ENCODE measurements at places on chromosomes 3 and 15.

DNA sequence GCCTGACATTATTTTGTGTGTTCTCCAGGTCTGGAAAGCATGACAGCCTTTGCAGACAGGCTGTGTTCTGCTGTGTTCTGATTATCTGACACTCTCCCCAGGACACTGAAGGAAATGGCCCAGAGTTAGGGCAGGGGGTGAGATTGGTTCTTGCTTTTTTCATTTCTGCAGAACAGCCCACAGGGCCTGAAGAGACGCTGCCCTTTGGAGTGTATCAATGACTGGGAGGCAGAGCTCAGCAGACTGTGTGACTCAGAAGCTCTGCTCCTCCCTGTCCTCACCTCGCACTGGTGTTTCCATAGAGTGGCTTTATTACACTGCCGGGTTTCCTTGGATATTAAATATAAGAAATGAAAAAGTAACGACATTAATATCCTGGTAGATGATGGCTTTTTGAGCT is 523.6 kb downstream of the NTRK3 start:
- DNase-seq: no peak

GRCh38 chr15:101053261-101053660 is 134.1 kb downstream of the LRRK1 start:
- no peak for DNase-seq

DNA sequence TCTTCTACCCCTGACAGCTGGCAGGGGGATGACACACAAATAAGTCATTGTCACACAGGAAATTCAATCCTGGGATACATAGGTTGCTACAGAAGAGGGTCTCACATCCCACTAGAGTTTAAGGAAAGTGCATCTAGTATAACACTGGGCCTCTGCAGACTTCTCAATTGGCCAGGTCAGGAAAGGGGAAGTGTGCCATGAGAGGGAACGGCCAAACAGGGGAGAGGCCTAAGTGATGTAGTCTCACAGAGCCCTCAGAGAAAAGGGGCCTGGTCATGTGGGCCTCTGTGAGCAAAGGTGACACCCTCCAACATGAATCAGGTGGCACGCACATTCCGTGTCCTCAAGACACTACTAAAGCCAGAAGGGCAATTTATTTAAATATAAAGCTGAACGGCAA is 11.2 kb downstream of the ZXDC start:
- no peak for DNase-seq

DNA sequence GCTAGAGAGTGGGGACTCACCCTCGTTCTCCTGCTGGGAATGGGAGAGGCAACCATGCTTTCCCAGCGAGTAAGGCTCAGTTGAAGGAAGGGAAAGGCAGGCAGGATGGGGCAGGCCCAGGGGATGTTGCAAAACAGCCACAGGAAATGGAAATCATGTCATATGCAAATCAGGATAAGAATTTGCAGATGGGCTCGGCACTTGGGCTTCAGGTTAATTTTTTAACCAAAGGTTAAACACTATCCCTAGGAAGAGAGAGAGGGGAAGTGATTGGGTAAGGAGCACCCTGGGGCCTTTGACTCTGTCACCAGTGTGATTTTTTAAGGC is 14.6 kb upstream of the PLA2G4E start:
- no peak for DNase-seq

DNA sequence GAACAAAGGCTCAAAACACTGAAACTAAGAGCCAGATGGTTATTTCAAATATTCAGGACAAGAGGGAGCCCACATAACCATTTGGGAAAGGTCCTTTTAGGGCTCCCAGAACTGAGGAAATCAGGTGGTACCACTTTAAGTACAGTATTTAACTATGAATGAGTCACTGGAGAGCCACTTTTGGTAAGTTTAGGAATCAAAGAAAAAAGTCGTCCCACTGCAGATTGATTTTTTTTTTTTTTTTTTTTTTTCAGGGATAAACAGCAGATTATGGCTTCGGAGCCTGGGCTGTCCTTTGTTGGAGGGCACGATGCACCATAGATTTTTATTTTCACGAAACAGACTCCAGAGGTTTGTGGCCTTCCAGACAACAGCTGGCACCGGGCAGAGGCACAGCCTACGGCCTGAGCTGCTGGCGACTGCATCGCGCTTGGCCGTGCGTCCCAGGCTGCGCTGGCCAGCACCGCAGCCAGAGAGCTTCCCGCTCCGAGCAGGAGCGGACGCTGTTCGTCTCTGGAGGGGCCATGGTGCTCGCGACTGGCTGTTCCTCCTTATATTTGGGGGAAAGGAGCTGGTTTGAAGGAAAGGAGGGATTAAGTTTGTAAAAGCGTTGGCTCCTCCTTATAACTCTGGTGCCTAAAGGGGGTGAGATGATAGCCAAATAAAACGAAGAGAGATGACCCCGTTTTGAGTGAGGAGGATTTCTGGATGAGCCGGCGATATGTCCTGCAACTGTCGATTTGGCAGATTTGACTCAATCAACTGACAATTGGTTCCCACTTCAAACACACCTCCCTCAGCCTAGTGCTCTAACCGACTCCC is 152.9 kb upstream of the GOLIM4 start:
- DNase-seq: no peak

DNA sequence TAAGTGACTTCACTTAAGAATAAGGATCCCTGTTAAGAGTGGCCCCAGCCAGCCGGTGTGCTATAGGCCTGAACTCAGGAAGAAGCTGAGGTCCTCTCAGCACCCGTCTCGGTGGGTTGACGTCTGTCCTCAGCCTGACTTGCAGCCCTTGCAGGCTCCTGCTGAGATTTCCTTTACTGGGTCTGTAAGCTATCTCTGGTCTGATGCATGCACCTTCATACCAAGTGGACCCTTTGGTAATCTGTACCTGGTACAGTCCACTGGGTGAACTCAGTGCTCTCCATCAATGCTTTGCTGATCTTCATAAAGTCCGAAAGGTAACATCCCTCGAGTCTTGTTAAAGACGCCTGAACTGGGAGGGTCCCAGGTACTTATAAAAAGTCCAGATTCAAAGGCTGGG is 212.0 kb upstream of the PPP2R3A start:
- no peak for DNase-seq

DNA sequence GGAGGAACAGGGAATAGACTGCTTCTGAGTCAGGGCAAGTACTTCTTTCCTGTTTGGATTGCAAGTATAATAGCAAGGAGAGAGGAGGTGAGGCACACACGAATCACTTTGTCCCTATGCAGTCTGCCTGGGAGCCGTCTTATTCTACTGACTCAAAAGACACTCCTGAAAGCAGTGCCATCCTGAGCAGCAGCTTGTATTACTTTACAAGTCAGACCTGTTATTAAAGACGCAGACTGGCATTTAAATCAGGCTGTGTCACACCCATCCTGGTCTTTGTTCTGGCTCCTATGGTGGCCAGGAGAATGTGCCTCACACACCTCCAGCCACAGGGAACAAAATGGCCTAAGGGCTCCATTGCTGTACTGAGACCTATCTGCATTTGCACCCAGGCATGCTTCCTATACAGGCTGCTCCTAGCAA is 17.9 kb upstream of the SQOR start:
- no peak for DNase-seq

DNA sequence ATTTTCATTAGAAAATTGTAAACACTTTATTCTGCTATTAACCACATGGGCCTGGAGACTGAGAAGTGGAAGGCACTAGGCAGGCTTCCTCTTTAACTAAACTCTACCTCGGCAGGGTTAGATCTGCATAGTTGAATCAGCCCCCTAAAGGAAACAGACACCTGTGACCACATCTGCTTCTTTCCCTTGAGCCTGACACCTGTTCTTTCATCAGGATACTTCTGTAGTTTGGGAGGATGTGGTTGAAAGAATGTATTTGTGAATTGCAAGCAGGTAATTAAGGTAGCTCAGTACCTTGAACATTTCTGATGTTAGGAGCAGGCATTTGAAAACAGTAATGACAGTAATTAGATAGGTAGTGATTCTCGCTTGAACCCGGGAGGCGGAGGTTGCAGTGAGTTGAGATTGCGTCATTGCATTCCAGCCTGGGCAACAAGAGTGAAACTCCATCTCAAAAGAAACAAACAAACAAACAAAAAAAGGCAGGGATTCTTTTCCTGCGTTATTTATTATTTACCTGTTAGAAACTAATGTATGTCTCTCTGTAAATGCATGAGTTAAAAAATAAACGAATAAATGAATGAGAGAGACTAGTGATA is 468.5 kb downstream of the NLGN1 start:
- DNase-seq: no peak

GRCh38 chr3:44048196-44048924 is 193.3 kb upstream of the TOPAZ1 start:
- no peak for DNase-seq

- DNase-seq: no peak
Observed at GRCh38 chr3:46873521-46873920, 4.0 kb upstream of the PTH1R start.

- no peak for DNase-seq
Observed at GRCh38 chr3:40850861-40851260, 326.1 kb downstream of the ZNF621 start.

GRCh38 chr3:187852842-187853730 is 107.8 kb upstream of the BCL6 start:
- DNase-seq: no peak

DNA sequence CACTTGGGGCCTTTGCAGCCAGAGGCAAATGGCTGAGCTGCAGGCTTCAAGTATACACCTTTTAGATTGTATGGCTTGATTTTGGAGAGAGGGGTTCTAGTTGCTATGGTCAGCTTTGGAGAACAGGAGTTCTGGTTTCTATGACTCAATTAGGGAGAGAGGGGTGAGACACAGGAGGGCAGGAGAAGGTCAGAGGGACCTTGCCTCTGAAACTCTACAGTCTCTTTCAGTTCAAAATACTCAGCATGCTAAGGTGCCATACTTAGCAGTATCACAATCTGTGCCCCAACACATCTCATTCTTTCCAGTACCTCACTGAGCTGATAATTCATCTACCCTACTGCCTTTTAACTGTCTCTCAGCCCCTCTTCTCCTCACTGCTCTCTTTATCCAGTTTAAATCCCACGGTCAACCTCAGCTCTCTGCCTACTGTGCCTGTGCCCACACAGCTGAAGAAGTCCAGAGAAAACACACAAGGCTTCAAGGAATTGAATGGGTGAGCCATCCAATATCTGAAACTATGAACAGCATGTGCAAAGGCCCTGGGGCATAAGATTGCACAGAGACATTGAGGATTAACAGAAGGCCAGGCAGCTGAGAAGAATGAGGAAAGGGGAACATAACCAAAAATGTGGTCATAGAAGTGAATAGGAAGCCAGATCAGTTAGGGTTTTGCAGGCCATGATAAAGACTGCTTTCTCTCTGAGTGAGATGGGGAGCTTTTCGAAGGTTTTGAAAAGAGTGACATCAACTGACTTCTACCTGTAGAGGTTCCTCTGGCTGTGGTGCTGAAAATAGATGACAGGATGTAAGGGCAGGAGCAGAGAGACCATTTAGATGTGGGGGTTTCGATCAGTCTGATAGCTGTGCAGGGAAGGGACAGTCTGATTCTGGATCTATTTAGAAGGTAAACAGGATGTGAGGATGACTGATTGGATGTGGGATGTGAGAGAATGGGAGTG is 54.5 kb upstream of the C3orf80 start:
- no peak for DNase-seq

DNA sequence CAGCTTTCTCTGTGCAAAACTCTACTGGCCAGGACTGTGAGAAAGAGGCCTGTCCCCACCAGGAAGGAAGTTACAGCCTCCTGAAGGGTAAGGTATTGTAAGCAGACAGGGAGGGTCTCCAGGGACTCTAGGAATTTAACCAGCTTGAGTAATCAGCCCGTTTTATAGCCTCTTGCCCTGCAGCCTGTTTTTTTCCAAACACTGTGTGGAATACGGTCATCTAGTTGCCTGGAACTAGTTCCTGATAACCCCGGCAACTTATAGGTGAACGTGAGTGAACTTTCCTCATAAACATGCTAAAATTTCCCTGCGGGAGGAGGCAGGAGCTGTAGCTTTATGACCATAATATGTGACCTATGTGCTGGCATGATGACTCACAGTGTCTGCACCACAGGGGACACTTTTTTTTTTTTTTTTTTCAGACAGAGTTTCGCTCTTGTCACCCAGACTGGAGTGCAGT is 60.1 kb upstream of the DAZL start:
- DNase-seq: no peak

DNA sequence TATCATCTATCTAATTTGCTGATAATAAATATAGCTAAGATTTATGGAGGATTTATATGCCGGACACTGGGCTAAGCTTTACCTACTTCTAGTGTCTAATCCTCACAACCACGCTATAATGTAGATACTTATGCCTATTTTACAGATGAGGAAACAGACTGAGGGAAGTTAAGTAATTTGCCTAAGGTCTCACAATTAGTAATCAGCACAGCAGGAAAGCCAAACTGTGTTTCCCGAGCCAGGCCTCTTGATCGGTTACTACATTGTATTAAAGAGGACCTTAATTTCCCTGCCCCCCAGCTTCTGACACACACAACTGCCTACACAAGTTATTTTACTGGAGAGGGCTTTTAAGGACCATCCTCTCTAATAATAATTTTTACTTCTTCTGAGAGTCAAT is 40.9 kb downstream of the ONECUT1 start:
- no peak for DNase-seq

DNA sequence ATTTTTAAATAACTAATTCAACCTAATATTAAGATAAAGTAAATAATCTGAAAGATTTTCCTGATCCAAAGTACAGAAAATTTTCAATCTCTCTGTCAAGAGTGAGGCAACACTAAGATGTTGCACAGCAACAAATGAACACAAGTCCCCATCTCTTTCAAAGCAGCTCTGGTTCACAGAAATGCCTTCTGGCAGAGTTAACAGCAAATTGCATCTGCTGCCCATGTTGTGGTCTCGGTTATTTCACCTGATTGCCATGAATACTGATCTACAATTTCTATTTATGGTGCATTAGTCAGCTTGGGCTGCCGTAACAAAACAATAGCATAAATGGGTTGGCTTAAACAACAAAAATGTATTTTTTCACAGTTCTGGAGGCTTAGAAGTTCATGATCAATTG is 167.3 kb downstream of the BCHE start:
- DNase-seq: no peak

- DNase-seq: peak; percentile 25
Observed at GRCh38 chr3:13612829-13613228, 63.9 kb downstream of the FBLN2 start.

GRCh38 chr3:129005526-129006303 is 4.6 kb downstream of the EFCC1 start:
- no peak for DNase-seq

Measured in AG09319 (cell line).